ENCODE measurements at places on chromosomes 5 and 9.

DNA sequence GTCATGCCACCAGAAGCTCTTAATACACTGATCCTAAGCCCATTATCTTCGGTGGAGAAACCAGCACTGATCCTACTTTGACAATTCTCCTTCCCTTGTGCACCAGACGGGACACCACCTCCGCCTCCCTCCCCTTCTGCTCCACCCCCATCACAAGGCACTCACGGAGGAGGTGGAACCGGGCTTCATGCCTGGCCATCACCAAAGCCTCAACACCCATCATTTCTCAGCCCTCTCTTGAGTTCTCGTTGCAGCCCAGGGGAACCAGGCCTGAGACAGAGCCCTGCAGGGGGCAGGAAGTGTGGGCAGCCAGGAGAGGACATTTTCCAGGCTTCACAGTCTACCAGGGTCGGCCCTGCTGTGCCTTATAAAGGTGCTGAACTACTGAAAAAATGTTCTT, 160.5 kb downstream of the GOLPH3 start:
- ATAC-seq, result no peak

DNA sequence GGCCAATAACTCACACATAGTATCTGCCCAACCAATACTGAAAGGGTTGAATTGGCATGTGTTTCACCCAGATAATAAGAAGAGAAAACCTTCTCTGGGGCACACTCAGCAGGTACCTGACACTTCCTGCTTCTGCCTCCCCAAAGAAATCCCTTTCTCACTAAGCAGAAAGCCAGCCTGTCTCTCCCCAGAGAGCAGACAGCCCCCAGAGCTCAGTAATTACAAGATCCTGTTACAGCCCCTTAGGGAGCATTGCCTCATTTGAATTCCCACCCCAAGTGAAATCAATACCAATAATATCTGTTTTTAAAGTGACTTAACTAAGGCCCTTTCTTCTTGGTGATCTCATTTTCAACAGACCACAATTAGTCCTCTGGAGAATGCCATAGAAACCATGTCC, 38.5 kb upstream of the FOXI1 start:
- no peak for ATAC-seq

DNA sequence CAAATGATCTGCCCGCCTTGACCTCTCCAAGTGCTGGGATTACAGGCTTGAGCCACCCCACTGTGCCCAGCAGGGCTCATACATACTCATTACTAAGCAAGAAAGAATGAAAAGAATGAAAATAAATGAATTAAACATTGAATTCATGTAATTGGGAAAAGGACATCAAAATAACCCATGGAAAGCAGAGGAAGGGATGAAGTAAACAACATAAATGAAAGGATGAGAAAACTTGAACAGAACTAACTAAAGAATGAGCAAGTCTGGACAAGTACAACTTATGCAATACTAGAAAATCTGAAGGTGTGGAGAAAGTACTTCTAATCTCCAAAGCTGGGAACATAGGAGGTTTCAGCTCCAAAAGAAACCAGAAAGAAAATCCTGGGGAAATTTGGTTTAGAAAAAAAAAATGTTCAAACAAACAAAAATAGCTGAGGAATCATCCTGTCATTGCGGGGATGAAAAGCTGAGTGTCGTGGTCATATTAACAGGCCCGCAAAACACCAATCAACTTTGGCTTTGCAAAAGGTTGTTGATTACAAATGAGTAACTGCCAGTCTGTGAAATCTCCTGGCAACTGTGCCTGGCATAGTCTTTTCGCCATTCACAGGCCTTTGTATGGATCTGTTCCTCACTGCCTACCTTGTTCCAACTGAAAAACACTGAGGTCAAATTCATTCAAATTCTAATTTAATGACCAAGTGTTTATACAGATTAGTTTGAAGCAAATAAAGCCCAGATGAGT, 2.3 kb upstream of the AK3 start:
- ATAC-seq, result no peak

GRCh38 chr5:68698025-68698940, 395.5 kb upstream of the SLC30A5 start:
- no peak for ATAC-seq

DNA sequence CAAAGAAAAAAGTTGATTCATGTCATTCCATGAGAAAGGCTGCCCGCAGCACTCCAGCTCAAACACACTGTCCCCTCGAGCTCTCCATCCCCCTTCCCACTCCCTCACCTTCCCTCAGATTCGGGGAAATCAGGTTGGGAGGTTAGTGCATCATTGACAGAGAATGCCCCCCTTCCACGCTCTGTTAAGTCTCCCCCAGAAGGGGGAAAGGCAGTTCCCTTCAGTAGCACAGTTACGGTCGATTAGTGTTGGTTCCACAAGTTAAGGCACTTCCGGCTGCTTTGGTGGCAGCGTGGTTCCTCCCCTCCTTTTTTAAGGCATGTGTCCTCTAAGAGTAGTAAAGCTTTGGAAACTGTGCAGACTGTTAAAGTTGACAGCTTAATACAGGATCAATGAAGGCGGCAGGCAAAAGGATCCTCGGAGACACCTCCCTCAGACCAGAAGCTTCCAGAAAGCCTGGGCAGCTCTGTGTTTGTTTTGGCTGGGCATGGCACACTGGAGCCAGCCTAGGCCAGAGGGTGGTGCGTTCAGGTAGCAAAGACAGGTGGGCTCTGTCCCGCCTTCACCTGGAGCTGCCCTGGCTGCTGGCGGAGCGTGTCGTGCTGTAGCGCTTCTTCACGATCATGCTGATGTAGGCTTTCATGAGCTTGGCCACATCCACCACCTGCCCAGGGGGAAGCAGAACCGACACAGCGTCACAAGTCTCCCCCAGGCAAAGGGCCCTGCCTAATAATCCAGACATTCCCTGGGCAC, 49.5 kb upstream of the RETREG1 start:
- ATAC-seq, result no peak

DNA sequence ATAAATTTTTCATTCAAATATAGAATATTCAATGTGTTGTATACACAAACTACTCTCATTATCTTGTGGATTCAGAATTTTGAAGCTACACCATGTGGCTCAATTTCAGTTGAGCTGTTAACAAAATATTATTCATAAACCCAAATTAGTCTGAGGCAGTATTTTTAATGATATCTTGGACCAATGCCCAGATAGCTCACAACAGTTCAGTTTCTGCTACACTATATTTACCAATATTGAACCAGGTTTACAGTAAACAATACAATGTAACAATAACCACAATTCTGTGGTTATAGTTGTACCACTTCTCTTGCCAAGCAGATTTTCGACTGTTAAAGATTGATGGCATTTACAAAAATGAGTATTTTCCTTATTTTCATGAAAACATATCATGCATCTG, 99.9 kb downstream of the SSBP2 start:
- no peak for ATAC-seq

DNA sequence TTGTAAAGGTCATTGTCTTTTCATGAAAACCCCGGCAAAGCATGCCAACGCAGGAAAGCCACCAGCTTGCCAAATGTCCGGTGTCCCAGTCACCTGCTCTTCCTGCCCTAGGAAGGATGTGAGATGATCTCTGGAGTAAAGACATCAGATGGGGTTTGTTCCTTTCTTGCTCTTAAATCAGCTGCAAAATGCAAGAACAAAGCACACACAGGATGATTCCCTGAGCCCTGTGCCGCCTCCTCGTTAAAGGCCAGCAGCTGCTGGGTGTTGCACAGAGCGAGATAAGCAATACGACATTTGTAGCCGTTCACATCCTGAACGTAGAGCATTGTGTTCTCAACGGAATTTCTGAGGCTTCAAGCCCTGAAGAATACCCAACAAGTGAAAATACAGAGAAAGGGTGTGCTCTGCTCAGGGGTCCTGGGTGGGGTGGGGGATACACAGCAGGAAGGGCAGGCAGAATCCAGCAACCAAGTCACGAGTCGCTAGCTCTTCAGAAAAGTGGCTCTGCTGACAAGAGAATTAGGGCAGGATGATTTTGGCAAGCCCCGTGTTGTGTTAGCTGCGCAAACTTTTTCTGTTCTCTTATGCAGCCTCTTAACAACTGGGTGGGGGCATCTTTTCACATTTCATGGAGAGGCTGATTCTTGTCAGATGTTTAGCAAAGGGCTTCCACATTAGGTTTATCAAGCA, 229.2 kb upstream of the MAP3K1 start:
- peak; percentile 67 for ATAC-seq

- no peak for ATAC-seq
Observed at GRCh38 chr5:171093598-171093997, 215.4 kb upstream of the TLX3 start.

- ATAC-seq, result no peak
Observed at GRCh38 chr9:133991214-133991921, 756 bp downstream of the VAV2 start.

- ATAC-seq, result no peak
Observed at GRCh38 chr5:64792469-64792868, 23.7 kb downstream of the CWC27 start.

DNA sequence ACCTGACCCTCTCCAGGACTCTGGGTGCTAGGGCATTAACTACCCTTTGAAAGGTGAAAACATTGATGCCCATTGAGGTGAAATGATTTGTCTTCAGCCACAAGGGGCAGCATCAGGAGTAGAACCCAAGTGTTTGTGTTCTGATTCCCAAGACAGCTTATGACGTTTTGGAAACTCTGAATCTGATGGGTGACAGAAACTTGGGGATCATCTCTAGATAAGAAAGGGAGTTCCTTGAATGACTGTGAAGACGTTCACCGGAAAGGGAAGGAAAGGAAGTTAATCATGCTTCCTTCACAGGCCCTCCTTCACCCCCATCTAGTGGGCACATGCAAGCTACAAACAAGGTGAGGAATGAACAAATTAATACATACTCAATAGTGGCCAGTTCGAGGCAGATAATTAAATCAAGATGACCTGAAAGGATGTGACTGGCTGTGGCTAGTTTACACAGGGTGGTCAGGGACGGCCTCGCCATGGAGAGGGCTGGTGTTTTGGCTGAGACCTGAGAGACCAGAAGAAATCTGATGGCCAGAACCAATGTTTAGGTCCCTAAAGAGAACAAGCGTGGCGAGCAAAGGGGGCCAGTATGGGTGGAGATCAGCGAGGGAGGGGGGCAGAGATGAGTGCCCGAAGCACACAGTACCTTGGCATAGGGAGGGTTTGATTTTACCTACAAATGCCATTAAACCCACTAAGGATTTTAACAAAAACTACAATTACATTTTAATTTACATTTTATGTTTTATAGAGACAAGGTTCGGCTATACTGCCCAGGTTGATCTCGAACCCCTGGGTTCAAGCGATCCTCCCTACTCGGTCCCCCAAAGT, 937 bp upstream of the SLC26A2 start:
- no peak for ATAC-seq

- ATAC-seq, result no peak
Observed at GRCh38 chr5:56147659-56148230, 85.4 kb downstream of the ANKRD55 start.

DNA sequence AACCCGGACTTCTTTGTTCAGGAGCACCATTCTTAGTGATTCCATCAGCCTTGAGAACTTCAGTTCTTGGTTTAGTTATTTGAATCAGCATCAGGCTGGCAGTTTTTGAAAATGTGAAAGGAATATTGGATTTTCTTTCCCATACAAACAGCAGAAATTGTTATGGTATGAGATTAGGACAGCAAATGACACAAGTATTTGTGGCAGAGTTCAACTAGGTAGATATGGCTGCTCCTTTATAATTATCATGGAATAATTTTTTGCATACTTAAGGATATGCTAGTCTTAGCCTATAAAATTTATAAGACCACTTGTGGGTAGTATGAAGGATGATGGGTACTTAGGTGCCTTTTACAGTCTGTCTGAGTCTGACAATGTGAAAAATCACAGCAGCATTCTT, 25.5 kb downstream of the ERAP2 start:
- ATAC-seq, result no peak

GRCh38 chr5:123808461-123809380, 296.7 kb downstream of the CSNK1G3 start:
- ATAC-seq, result no peak

DNA sequence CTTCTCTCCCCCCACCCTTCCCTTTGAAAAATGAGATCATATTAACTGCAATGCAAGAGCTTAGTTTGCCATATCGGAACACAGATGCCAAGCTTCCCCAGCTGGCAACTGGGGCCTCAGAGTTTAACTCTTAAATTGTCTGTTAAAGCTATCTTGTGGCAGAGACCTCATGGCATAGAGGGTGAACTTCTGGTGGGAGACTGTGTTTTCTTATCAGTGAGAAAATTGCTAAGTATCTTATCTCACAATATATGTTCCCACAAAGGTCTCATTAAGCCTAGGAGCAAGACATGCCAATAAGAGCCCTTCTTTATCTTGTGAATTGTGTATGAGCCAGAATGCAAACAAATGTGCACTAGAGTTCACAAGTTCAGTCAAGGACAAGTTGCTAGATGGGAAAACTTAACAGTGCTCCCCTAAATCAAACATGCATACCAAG, 12.3 kb downstream of the NFIB start:
- no peak for ATAC-seq

GRCh38 chr9:107386396-107386795, 103.2 kb downstream of the KLF4 start:
- no peak for ATAC-seq

DNA sequence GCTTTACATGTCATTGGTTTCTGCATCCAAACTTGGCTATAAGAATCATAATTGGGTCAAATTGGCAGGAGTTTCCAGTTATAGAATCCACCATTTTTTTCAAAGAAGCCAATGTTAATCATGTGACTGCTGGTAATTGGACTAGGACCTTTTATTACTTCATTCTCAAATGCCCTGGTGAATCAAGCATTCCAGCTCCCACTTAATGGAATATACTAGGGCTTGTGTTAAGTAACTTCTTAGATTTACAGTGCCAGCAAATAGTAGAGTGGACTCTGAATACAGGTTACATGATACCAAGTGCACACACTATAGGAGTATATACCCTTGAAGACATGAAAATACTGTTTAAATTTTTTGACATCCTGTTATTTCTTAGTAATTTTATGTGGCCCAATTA, 96.7 kb downstream of the NUDT12 start:
- ATAC-seq, result no peak

GRCh38 chr9:87792831-87793288, 66.9 kb downstream of the CTSL start:
- ATAC-seq, result peak; percentile 97

GRCh38 chr5:314676-315487, 6.6 kb upstream of the AHRR start:
- no peak for ATAC-seq
